Activated CD4-positive, alpha-beta memory T cell treated with anti-CD3 and anti-CD28 coated beads, Interleukin-2, amount 10 ng/mL, durations not matched to agents 7 days and 5 days (primary cell): ENCODE measurements at places on chromosomes 5 and 9. TPM values are rescaled to one million over a fixed set of nuclear protein-coding genes. Genes with fewer than 3 reads are reported as not detected.

PCAT7 gene
- not detected for total RNA-seq

ADAMTS16 gene
- not detected for total RNA-seq

CD14 gene
- total RNA-seq: 0.38 TPM

GFI1B gene
- total RNA-seq: not detected

SLC6A7 gene
- not detected for total RNA-seq

OLFML2A gene
- total RNA-seq: not detected

TLX3 gene
- not detected for total RNA-seq

SETD9 gene
- total RNA-seq: 4.1 TPM
